ENCODE measurements at places on chromosomes 3 and 15.

DNA sequence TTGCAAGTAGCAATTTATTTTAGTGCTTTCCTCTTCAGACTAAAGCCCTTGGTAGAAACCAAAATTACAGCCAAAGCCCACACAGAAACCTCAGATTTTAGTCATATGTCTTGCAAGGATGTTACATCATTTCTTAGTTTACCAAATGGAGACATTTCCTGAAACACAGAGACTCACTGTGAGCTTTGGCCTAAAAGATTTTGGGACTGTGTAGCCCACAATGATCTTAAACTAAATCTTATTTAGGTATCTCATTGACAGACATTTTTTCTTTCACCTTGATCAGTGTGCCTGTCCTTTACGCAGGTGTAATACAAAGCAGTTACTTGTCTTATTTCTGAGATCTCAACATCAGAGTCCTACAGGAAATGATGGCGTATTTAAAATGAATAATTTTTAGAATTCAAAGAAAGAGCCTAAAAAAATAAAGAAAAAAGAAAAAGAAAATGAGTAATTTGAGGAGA lies 27.8 kb upstream of the AP4E1 start:
- peak; percentile 77 for DNase-seq

- DNase-seq, result no peak
These were observed 62.2 kb downstream of the DIPK2A start for GRCh38 chr3:144033863-144034262.

DNA sequence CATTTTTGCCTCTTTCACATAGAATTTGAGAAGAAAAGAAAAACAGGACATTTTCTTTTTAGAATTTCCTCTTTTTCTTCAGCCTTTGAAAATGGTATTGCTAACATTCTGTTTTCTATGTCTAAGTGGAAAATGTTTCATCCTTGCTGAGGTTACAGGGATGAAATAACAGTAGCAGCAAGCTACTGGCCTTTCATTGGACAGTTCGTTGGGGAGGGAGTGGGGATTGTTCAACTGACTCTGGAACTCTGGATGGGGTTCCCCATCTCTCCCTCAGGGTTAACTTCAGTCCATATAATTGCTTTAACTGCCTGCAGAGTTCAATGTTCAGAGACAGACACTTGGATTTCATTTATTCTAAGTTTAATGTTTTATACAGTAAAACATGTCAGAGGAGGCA lies 346.0 kb downstream of the NLGN1 start:
- no peak for DNase-seq

DNA sequence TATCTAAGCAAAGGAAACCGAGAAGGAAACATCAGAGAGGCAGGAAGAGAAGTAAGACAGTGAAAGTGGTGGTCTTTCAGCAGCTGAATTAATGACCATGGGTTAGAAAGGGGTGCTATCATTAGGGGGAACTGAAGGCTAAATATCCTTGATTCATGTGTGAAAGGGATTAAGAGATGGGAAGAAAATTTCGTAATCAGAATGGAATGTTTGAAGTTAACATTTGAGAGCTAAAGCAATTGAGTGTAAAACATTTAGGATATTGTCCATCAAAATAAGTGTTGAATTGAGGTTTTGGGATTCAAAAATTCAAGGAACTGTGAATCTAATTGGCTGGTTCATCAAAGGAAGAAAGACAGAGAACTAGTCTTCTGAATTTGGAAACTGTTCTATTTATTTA lies 4.1 kb upstream of the ECT2 start:
- no peak for DNase-seq

DNA sequence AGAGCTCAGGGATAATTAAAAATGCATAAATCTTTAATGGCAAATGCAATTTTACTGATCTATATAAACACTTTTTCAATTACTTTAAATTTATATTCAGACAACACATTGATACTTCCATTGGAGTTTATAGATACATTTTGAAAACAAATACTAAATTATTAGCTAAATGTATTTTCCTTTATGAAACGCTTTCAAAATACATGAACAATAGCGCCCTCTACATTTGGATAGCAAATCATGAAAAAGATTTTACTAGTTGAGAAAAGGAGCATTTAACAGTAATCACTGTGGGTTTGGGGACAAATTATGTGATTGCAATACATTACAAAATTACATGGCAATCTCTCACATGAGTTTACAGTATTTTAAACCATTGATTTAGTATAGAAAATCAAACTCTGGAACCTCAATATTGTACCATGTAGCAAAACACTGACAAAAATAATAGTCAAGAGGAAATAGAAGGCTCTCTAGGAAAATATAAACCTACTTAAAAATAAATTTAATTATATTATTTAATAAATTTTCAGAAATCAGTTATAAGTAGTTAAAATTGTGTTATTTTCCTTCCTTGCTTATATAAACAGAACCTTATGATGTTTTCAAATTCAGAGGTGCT lies 207.9 kb downstream of the ZIC1 start:
- DNase-seq, result no peak

DNA sequence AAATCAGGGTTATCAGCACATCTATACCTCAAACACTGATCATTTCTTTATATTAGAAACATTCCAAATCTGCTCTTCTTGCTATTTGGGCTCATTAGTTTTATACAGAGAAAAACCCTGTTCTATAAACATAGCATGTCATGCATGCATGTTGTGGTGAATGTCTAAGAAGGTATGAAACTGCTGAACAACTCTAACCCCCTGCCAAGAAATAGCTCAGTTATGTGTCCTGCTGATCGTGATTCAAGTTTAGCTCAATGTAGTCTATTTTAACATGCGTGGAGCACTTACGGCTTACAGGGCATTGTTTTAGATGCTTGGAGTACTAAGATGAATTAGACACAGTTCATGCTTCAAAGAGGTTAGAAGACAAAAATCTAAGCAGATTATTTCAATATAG lies 35.8 kb downstream of the MYH15 start:
- no peak for DNase-seq

- DNase-seq, result no peak
These were observed 60.2 kb downstream of the IL16 start for GRCh38 chr15:81256916-81257315.

- no peak for DNase-seq
These were observed 67.9 kb downstream of the DCUN1D1 start for GRCh38 chr3:182912474-182912873.

- DNase-seq, result no peak
These were observed 1.4 kb downstream of the CHL1 start for GRCh38 chr3:197828-198491.

GRCh38 chr15:29563112-29563511 lies 259.2 kb downstream of the TJP1 start:
- no peak for DNase-seq

DNA sequence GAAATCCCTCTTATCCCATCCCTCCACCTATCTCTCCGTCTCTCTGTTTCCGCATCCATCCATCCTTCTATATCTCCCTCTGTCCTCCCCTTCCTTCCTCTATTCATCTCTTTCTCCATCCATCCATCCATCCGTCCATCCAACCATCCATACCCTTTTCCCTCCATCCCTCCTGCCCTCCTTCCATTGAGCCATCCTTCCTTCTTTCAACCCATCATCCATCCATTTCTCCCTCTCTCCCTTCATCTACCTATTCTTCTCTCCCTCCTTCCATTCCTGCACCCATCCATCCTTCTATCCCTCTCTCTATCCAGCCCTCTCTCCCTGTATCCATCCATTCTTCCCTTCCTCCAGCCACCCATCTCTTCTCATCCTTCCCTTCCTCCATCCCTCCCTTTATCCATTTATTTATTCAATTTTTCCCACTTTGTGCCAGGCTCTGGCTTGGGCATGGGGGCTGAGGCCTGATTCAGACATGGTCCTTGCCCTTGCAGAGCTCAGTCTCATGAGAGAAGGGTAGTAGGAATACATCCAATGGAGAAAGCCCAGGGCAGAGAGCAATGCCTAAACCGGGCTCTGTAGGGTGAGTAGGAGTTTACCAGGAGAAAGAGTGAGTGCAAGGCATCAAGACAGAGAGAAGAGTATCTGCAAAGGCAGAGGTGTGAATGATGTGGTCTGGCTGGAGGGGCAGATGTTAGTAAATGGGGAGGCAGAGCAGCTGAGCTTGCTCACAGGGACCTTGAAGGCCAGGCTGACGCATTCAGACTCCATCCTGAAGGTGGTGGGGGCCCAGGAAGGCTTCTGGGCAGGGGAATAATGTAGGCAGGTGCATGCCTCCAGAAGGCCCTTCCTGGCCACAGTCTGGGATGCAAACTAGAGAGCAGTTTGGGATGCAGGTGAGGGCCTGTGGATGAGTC lies 19.5 kb upstream of the FBLN2 start:
- no peak for DNase-seq

- no peak for DNase-seq
These were observed 55.7 kb downstream of the PCCB start for GRCh38 chr3:136305879-136306278.

- no peak for DNase-seq
These were observed 378.4 kb upstream of the DPPA4 start for GRCh38 chr3:109715707-109716106.

- no peak for DNase-seq
These were observed 145.3 kb upstream of the MBNL1 start for GRCh38 chr3:152123457-152123856.

- DNase-seq, result peak; percentile 46
These were observed 4.3 kb downstream of the SLCO3A1 start for GRCh38 chr15:91857772-91858171.

DNA sequence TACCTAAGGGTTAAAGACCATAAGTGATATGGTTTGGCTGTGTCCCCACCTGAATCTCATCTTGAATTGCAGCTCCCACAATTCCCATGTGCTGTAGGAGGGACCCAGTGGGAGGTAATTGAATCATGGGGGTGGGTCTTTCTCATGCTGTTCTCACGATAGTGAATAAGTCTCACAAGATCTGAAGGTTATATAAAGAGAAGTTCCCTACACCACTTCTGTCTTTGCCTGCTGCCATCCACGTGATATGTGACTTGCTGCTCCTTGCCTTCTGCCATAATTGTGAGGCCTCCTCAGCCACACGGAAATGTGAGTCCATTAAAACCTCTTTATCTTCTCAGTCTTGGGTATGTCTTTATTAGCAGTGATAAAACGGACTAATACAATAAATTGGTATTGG lies 75.0 kb upstream of the CADPS start:
- no peak for DNase-seq

DNA sequence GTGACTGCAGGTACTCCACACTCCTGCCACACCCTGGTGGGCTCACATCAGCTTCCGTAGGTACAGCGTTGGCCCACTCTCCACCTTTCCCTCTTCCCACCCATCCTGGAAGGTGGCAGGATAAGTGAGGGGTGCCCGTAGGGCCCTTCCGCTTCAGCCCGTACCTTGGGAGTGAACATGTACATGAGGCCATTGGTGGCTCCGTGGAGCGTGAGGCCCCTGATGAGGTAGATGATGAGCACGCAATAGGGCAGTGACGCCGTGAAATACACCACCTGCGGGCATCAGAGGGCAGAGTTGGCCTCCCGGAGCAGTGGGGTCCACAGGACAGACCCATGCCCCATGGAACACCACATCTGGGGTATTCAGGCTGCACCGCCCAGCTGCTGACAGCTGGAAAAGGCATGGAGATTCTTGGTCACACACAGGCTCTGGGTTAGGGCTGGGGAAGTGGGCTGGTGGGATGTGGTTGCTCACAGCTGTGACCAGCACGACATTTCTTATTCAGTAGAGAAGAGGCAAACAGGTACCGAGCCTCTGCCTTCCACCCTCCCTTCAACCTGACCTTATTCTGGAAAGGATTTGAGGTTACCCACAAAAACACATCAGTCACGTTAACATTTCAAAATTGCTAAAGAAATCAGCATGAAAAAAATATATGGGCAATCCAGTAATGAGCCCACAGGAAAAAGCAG lies 23.8 kb downstream of the SLC6A20 start:
- DNase-seq, result no peak

DNA sequence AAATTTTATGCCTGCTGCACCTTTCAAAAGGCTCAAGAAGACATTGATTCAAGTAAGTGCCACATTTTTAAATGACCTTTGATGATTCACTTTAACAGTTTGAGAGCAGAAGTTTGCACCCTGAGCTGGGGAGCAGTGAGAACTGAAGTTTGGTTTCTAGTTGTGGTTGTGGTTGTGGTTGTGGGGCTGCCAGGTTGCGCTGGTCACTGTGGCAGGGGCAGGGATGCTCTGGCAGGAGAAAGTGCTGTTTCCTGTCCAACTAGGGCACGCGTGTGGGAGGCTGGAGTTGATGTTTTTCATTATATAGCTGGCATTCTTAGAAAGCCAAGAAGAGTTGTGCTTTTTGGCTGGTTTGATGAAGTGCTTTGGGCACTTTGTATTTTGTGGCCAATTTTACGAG lies 339.7 kb upstream of the NR2F2 start:
- DNase-seq, result no peak

DNA sequence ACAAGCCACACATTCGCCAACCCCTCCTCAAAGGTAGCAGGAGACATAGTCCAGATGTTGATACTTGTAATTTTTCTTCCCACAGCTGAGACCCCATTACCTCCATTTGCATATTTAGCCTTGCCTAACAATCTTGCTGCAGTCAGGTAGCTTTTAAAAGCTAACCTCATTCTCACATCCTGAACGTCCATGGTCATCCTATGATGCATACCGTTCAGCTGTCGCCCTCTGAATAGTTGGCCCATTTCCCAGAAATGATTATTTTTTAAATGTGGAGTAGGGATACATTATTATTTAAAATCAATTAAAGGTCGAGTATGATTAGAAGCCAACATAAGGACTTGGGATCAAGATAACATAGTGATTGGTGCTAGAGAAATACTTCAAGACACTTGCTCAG lies 165.0 kb downstream of the MEX3B start:
- DNase-seq, result no peak

DNA sequence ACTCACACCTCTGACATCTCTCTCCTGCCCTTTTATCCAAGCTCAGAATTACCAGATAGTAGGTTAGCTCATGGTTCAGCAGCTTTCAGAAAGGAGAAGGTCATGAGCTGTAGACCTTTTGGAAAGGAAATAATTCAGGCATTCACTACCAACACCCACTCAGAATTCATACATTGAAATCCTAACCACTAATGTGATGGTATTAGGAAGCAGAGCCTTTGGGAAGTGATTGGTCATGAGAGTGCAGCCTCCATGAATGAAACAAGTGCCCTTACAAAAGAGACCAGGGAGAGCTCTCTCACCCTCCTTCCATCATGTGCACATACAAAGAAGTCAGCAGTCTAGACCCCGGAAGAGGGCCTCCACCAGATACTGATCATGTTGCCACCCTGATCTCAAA lies 315.8 kb upstream of the CCDC54 start:
- no peak for DNase-seq

DNA sequence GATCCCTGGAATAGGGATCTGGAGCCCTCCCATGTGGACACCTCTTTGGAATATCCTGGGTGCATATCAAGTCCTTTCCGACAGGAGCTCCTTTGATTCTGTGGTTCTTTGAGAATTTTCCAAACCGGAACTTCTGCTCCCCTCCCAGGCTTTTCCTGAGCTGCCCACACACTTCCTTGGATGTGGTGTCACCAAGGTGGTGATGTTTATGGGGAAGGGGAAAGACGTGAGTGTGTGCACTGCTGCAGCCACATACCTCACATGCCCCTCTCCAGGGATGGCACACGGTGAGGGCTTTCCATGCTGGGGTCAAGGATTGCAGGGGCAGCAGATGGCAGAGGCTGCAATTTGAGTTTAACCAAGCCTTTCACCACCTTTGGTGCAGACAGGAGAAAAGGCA lies 27.9 kb upstream of the PSTPIP1 start:
- DNase-seq, result no peak

All from GM12864 (cell line).